Globus pallidus (tissue), 1 donor: ENCODE measurements at places on chromosomes 12 and 14.

DNA sequence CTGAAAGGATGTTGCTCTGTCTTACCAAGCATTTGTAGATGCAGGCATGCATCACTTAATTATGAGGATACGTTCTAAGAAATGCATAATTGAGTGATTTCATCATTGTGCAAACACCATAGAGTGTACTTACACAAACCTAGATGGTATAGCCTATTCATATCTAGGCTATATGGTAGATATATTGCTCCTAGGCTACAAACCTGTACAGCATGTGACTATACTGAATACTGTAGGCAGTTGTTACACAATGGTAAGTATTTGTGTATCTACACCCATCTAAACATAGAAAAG lies 75.9 kb downstream of the IFT81 start:
- no peak for DNase-seq

GRCh38 chr14:95268350-95268749 lies 51.4 kb downstream of the CLMN start:
- no peak for DNase-seq

DNA sequence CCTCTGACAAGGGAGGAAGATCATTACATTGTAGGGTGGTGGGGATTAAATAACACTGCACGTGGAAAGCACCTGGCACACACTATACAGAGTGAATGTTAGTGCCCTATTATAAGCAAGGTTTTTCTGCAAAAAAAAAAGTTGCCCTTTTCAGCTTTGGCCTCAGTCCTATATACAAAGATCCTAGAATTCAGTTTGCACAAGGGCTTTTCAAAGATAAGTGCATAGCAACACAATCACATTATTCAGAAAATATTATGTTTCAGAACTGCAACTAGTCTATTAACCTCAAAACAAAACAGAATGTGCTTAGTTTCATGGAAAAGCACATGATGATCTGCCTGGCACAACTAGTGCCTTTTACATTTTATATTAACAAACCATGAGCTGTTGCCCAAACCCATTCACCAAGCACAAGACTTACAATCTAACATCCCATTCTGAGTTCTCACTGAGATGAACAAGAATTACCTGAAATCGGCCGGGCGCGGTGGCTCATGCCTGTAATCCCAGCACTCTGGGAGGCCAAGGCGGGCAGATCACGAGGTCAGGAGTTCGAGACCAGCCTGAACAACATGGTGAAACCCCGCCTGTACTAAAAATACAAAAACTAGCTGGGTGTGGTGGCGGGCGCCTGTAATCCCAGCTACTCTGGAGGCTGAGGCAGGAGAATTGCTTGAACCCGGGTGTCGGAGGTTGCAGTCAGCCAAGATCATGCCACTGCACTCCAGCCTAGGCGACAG lies 1.8 kb downstream of the TM7SF3 start:
- peak; percentile 41 for DNase-seq

- peak; percentile 58 for DNase-seq
Measured at GRCh38 chr12:106149096-106149784, 10.5 kb upstream of the NUAK1 start.

DNA sequence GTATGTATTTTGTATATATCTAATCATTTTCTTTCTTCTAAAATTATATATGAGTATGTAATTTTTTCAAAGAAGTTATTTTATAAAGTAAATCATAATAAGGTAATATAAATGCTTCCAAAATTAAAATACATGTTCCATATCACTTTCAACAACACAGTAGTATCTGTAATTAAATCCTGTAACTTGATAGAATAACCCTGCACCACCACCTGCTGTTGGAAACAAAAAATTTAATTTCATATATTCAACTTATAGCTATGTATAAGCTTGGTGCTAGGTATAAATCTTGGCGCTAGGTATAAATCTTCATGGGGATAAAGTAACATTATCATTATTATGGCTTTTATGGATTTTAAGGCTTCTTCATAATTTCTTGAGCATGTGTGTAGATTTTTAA lies 149.7 kb upstream of the DCN start:
- no peak for DNase-seq

- no peak for DNase-seq
Measured at GRCh38 chr12:89731089-89731488, 22.5 kb upstream of the ATP2B1 start.

DNA sequence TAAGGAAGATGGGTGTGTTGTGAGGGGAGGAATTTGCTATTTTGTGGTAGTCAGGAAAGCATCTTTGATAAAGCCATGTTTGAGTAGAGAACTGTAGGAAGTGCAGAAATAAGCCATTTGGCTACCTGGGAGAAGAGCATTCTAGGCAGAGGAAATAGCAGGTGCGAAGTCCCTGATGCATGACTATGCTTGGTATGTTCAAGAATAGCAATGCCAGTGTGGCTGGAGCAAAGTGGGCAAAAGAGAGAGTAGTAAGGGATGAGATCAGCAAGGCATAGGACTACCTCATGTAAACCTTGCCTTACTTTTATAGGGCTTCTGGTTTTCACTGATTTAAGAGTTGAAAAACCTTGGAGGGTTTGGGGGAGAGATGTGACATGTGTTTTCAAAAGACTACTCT lies 365.5 kb upstream of the GARIN6 start:
- no peak for DNase-seq

- no peak for DNase-seq
Measured at GRCh38 chr12:53981634-53982565, 3.0 kb upstream of the HOXC10 start.

- no peak for DNase-seq
Measured at GRCh38 chr14:26855077-26855753, 257.4 kb upstream of the NOVA1 start.

GRCh38 chr12:12810553-12811021 lies 2.6 kb upstream of the DDX47 start:
- DNase-seq, result no peak

- no peak for DNase-seq
Measured at GRCh38 chr12:111607239-111607638, 8.1 kb upstream of the ATXN2 start.

- peak; percentile 54 for DNase-seq
Measured at GRCh38 chr14:82710267-82710841, 1176.7 kb upstream of the SEL1L start.

- no peak for DNase-seq
Measured at GRCh38 chr14:78327426-78328221, 157.5 kb downstream of the NRXN3 start.

GRCh38 chr14:96793547-96793946 lies 3.6 kb upstream of the VRK1 start:
- no peak for DNase-seq

DNA sequence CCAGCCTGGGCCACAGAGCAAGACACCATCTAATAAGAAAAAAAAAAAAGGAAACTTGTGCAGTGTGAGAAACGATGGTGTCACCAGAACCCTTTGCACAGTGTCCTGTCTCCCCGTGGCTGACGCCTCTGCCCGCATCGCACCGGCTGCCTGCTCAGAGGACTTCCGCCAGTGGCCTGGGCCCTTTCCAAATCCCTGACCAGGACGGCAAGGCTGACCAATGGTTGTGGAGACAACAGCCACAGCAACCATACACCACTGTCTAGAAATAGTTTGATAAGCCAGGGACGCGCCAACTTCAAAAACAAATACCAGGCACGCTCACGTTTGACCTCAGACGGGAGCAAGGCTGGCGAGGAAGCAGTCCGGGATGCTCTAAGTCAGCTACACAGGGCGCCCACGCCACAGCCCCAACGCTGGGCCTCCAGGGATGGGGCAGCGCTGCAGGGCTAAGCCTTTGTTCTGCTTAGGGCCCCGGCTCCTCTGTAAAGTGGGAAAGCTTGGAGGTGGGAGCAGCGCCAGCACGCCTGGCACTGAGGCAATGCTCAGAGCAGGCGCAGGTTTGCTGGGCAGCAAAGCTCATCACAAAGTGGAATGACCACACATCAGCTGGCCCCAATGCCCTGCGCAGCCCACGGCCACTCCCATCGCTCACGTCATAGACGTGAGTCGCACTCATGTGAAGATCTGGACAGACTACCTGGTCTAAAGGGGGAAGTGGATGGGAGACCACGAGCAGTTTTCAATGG lies 12.5 kb downstream of the PGAM5 start:
- no peak for DNase-seq

DNA sequence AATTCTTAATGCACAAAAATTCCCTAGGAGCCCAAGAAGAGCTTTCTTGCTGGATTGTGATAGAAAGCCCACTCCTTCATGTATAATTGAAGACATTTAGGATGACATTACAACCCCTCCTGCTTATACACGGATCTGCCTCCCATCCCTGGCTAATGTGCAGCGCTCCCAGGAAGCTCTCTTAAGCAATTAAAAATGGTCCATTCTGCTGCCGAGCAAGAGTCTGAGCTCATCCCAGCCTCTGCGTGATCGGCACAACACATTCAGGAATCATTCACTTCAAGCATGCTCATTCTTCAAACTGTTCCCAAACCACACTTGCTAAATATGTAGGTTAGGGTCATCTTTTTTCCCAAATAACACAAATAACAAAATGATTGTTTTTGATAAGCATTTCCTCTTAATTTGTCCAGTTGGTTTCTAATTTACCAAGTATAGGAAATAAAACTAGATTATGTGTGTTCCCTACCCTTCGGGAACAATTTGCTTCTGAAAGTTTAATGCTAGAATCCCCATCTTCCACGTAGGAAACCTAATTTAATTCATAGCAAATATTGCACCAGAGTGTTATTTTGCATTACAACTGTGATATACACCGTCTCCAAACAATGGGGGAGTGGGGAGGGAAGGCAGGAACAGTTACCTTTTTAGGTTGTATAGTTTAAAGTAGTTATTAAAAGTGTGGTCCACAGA lies 17.3 kb upstream of the TMEM233 start:
- DNase-seq, result no peak

DNA sequence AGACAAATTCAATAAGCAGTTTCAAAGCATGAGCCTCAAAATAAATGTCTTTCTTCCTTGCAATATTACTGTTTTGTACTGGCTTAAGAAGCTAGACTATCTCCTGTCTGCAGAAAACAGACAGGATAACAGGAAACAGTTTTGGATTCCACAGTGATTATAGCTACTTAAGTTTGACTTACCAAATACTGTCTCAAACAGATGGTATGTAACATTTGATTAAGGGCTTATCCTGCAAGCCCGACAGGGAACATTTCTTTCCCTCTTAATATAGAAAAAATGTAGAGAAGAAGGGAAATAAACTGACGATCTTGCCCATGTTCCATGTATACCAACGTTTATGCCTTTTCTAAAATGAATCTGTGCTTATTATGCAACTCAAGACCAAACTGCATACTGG lies 179.9 kb upstream of the EEA1 start:
- DNase-seq, result no peak

DNA sequence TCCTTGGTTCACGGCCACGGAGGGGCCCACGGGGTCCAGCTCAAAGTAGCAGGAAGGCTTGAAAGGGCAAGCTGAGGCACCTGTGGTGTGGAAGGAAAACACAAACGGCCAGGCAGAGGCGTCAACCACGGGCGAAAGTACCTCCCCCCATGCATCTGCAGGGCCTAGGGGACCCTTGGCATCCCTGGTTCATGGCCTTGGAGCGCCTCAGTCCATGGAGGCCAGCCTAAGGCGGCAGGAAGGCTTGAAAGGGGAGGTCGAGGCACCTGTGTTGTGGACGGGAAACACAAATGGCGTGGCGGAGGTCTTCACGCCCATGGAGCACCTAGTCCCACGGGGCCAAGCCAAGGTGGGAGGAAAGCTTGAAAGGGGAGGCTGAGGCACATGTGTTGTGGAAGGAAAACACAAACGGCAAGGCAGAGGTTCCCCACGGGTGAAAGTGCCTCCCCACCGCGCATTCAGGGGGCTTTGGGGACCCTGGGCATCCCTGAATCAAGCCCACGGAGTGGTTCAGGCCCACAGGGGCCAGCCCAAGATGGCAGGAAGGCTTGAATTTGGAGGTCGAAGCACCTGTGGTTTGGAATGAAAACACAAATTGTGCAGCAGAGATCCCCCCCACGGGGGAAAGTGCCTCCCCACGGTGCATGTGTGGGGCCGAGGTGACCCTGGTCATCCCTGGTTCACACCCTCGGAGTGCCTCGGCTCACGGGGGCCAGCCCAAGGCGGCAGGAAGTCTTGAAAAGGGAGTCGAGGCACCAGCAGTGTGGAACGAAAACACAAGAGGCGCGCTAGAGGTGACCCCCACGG lies 380.8 kb downstream of the ALG10 start:
- no peak for DNase-seq

DNA sequence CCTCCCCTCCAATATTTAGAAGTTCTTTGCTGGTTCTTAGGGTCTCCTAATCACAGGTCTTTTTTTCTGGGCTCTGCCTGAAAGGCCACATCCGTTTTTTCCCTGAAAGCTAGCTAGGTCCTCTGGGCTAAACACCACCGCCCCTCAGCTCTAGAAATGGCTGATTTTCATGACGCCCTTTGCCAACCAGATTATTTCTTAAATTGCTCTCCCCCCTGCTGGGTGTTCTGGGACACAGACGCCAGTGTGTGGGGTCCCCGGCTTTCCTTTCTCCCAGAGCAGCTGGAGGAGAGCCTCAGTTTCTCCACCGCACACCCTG lies 45.3 kb upstream of the ATP23 start:
- peak; percentile 33 for DNase-seq

DNA sequence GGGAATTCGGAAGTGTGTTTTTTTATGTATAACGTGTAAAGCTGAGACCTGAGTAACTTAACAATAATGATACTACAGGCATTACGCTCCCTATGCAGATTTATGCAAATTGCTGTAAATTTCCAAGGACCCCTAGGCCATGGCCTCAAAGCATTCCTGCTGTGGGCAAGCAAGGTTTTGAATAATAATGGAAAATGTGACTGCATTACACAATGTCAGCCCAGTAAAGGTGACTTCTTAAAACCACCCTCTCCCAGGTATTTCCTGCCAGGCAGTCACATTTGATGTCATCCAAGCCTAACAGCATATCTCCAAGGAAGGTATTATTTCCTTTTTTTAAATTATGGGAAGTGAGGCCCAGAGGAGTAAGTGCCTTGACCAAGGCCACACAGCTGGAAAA lies 621.0 kb downstream of the BCL11B start:
- DNase-seq, result no peak

- DNase-seq, result no peak
Measured at GRCh38 chr14:97866664-97867063, 1069.5 kb downstream of the VRK1 start.

GRCh38 chr12:86663716-86664115 lies 407.5 kb upstream of the MGAT4C start:
- no peak for DNase-seq

- DNase-seq, result no peak
Measured at GRCh38 chr12:30457621-30458289, 237.9 kb downstream of the IPO8 start.

- peak; percentile 92 for DNase-seq
Measured at GRCh38 chr12:122097927-122098756, 19.6 kb downstream of the MLXIP start.

GRCh38 chr12:83827860-83828259 lies 1084.7 kb downstream of the SLC6A15 start:
- DNase-seq, result peak; percentile 29

- no peak for DNase-seq
Measured at GRCh38 chr12:131063960-131064359, 110.3 kb downstream of the ADGRD1 start.

DNA sequence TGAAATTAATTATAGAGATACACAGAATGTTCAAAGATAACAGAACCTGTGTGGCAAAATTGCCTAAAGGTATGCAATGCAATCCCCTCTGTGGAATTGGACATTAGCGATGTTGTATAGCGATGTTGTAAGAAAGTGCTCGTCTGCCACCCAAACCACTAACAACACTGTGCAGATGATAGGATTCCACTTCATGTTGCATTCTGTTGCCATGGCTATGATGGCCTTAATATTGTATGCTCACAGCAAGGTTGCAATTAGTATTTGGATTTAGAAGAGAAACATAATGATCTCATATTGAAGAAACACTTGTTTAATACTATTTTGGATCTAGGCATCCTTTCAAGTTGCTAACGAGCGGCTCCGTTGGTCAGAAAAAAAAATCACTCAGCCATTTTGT lies 260.3 kb downstream of the BCAT1 start:
- DNase-seq, result no peak

- DNase-seq, result no peak
Measured at GRCh38 chr12:57138526-57139272, 8.7 kb downstream of the LRP1-AS start.
